Urinary bladder (tissue), 4 donors: ENCODE measurements at places on chromosomes 7 and 10.

GRCh38 chr10:1613511-1613910, 123.8 kb downstream of the ADARB2 start:
- no peak for DNase-seq

DNA sequence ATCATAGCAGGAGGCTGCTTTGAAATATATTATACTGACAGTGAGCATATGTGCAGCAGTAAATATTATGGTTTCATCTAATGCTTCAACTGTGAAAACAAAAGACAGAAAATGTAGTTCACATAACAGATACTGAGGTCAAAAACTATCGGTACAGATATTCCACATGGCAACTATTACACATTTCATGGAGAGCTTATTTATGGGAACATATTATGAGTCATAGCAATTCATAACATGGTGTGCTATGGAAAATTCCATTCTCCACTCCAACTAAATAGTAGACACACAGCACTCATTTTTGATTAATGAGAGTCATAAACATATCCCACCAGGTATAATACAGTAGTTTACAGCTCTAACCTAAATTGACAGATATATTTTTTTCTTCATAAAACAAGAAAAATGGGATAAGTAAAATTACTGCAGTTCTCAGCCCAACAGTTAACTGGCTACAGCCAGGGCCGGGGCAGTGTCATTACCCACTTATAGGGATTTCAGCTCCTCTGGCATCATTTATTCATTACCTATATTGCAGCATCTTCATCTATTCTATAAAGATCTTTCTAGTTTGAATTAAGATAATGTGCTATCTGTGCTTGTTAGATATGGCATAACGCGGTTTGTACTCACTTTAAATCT, 475.6 kb upstream of the KLF6 start:
- DNase-seq = no peak

- no peak for DNase-seq
Observed at GRCh38 chr7:47358944-47359588, 222.8 kb downstream of the TNS3 start.

GRCh38 chr10:93397020-93397419, 85.1 kb downstream of the MYOF start:
- DNase-seq = no peak

DNA sequence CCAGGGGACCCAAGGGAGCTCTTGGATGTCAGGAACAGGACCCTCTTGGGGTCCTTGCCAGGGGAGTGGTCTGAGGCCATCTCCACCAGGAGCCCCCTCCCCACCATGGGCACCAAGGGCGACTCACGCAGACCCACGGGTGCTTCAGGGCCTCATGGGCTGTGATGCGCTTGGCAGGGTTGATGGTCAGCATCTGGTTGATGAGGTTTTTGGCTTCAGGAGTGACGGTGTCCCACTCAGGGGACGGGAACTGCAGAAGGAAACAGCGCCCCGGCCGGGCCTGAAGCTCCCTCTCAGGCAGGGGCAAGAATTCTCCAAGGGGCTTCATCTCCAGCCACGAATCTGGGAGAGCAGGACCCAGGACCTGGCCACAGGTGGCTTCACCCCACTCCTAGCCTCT, 41.3 kb downstream of the YKT6 start:
- no peak for DNase-seq

GRCh38 chr10:28996947-28997551, 291.8 kb upstream of the LYZL1 start:
- no peak for DNase-seq

DNA sequence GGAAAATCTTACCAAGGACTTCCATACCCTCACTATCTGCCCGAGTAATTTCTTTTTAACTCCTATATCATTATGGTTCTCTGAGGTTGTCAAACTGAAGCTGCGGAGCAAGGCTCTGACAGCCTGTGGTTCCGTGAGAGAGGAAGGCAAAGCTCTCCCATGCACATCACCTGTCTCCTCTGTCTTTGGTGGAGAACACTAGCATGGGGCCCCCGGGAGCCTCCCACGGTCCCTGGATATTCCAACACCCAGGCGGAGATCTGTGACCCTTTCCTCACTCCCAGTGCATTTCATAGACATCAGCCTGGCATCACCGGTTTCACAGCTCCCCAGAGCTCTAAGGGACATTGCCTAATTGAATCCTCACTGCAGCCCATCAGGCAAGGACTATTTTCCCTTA, 10.4 kb downstream of the RBP4 start:
- no peak for DNase-seq

- no peak for DNase-seq
Observed at GRCh38 chr10:59303018-59303417, 59.3 kb downstream of the FAM13C start.

GRCh38 chr7:90569368-90569767, 26.8 kb upstream of the CDK14 start:
- no peak for DNase-seq

DNA sequence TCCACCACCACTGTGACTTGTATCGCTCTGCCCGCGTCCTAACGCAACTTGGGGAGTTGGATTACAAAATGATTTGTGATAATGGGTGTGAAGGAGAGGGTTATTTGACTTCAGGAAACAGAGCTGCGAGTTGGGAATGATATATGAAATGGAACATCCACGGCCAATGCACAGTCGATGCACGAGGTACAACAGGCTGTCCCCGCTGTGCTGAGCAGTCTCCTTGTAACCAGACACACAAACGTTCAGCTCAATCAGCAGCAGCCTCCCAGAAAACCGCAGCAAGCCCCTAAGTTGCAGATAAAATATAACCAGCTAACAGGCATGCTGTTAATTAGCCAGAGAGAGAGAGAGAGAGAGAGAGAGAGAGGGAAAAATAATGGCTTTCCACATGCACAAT, 332.7 kb upstream of the MGMT start:
- no peak for DNase-seq

- DNase-seq = no peak
Observed at GRCh38 chr7:2808891-2809665, 35.0 kb downstream of the GNA12 start.

- DNase-seq = no peak
Observed at GRCh38 chr10:86226781-86227201, 139.8 kb downstream of the GRID1 start.

DNA sequence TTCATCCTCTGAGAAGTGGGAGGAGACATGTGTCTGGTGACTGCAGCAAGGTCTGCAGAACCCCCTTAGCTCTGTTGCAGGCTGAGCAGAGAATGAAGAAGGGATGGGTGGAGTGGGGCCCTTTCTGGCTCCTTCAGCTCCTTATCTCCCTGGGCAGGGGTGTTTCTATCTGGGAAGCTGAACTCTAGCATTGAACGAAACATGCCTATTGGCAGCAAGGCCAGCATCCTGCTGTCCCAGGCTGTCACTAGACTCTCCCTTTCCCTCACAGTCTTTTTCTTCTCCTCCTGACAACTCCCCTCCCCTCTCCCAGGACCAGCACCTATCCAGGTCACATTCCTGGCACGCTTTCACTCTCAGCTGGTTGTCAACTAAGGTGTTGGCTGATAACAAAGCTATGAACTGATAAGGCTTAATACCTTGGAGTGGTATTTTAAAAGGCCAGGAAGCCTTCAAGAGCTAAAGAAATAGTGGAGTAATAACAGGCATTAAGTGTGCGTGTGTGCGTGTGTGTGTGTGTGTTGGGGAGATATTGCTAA, 128.8 kb upstream of the FZD8 start:
- no peak for DNase-seq
